CD8-positive, alpha-beta T cell (primary cell): ENCODE measurements at places on chromosomes 7 and 10.

- no peak for DNase-seq
Measured at GRCh38 chr7:92135052-92135889, 994 bp upstream of the CYP51A1 start.

DNA sequence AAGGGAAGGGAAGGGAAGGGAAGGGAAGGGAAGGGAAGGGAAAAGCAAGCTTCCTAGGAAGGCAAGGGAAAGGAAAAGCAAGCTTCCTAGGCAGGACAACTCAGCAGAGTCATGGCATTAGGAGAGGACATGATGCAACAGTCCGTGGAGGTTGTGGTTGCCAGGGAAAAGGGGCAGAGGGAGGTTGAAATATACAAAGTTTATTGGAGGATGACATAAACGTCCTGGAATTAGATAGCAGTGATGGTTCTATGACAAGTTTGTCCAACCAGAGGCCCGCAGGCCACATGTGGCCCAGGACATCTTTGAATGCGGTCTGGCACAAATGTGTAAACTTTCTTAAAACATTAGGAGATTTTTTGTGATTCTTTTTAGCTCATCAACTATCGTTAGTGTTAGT lies 59.8 kb upstream of the OPN4 start:
- no peak for DNase-seq

DNA sequence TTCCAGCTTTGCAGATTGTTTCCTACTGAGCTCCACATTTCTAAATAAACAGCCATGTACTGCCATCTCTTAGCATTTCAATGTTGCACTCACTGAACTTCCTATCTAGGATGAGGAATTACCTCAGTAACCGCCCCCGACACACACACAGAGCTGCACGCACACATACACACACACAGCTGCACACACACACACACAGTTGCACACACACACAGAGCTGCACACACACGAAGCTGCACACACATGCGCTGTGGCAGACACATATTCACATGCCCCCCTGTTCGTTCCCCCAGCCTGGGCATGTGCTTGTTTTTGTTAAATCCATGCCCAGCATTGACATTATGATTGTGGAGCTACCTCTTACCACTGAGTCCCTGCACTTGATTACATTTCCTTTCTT lies 39.6 kb upstream of the CNPY1 start:
- no peak for DNase-seq

- DNase-seq = no peak
Measured at GRCh38 chr10:104323760-104324201, 14.5 kb downstream of the ITPRIP start.

GRCh38 chr10:31179091-31179680 lies 139.8 kb upstream of the ZEB1 start:
- no peak for DNase-seq

- no peak for DNase-seq
Measured at GRCh38 chr7:92669616-92670165, 79.5 kb upstream of the FAM133B start.
